ENCODE measurements at places on chromosomes 1 and 21.

DNA sequence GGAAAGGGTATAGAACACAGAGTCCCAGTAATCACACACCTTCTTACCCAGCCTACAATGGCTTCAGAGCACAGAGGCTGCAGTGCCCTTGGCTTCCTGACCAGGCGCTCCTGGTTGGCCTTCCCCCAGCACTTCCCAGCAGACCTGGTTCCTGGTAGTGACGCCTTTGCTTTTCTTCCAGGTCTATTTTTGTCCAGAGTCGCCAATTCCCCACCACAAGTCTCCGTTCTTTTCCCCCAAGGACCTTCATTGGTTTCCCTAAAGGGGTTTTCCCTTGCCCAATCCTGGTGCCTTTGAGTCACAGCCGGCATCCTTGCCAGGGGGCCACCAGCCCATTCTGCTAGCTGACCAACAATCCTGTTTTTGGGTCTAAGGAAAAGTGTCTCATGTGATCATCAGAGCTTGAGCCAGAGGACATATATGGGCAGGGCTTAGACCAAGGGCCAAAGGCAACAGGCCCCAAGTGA, 84.8 kb downstream of the KCNJ15 start:
- no peak for DNase-seq

GRCh38 chr1:160006312-160006940, 25.4 kb downstream of the PIGM start:
- peak; percentile 74 for DNase-seq

DNA sequence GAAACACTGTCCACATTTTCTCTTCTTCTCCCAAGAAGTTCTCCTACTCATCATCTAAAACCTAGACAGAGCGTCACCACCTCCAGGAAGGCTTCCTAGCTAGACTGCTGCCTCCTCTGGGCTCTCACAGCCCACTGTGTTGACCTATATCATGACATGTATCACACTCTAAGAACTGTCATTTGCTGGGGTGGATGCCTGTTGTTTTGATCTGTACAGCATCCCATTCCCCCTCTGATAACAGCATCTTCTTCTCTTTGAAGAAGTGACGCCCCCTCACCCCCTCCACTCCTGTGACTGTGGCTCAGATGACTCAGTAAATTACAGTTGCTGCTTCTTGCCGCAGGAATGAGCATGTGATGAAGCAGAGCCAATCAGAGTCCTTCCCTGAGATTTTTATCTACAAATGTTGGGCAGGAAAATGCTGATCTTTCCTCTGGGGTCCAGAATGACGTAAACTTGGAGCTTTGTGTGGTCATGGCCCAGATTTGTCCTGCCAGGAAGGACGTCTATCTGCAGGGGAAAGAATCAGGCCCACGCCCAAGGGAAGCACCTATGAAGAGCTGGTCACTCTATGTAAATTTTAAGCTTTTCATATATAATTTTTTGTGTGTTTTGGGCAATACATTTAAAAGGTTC, 28.0 kb upstream of the FOXO6 start:
- no peak for DNase-seq

- no peak for DNase-seq
Observed at GRCh38 chr1:15007842-15008241, 145.7 kb upstream of the TMEM51 start.

GRCh38 chr1:211741788-211742187, 66.4 kb upstream of the NEK2 start:
- no peak for DNase-seq

DNA sequence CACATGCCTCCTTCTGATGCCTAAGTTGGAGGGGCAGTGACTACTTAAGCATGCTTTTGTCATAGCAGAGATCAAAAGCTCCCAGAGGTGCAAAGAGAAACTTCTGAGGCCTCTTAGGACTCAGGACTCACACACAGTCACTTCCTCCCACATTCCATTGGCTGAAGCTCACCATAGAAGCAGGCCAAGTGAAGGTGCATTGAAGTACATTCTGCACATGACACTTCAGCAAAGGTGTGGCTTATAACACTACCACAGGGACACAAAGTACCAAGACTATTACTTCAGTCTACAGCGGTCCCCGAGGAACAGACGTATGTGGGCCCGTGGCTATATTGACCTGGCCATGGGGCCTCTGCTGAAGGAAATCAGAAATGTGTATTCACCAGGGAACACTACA, 2.5 kb upstream of the POGK start:
- DNase-seq: no peak

DNA sequence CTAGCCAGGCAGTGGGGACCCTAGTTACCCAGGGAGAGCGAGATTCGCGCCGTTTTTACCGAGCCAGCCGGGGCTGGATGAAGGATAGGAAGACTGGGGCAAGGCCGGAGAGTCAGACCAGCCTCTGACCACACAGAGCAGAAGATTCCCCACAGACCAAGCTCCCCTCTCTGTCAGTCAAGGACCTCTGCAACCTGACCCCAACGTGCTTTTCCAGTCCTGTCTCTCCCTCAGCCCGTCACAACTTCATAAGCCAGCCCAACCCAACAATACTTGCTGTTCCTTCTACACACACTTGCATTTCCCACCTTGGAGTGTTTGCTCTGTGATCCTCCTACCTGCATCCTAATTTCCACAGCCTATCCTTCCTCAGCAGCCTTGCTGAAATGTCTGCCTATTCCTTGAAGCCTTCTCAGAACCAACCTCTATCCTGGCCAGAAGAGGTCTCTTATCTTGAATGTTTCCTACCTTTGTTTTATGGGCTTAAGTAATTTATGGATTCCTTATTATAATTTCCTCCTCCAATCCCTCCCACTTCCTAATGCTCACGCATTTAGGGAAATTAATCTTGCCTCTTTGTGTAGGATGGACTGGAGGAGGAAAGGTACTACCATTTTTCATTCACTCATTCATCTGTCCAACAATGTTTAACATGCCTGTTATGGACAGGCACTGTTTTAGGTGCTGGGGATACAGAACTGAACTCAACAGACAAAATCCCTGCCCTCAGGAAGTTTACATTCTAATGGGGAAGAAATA, at the start of gene GSTM3:
Gene GSTM3, minus strand, starts transcription at position 424 of the 759 bp plus-strand sequence. CDS start 751 bp downstream, outside the sequence.
- no peak for DNase-seq

GRCh38 chr1:67566803-67567377, 118.1 kb upstream of the GADD45A start:
- DNase-seq: no peak

GRCh38 chr1:226003502-226004170, 4.5 kb upstream of the SDE2 start:
- no peak for DNase-seq

DNA sequence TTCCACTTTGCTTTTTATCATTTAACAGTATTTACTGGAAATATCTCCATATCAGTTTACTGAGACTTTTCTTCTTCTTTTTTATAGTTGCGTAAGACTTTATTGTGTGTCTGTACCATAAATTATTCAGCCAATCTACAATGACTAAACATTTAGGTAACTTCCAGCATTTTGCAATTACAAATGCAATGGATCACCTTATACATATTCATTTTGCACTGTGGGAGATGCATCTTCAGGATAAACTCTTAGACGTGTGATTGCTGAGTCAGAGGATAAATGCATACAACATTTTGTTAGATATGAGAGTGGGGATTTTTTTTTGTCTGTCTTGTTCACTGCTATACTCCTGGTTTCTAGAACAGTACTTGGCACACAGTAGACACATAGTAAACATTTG, 95.7 kb upstream of the GCLM start:
- DNase-seq: no peak

DNA sequence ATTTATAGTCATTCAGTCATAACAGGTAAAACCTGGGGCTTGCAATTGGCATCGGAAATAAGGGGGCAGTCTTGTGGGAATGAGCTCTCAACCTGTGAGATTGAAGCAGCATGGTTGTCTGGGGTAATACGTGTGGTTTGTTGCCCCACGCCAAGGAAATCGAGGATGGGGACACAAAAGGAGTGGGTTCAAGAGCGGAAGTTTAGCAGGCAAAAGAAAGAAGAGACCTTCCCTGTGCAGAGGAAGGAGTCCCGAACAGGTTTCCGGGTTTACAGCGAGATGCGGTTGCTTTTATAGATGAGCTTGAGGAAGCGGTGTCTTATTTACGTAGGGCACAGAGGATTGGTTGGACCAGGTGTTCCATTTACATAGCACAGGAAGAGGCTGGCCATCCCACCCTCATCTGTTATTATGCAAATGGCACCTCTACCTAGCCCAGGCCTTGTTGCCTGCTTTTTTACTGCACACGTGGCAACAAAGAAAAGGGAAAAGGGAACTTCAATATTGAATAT, 37.3 kb downstream of the IFNAR1 start:
- peak; percentile 89 for DNase-seq

- DNase-seq: no peak
Observed at GRCh38 chr21:15009837-15010363, 54.9 kb downstream of the NRIP1 start.

- DNase-seq: no peak
Observed at GRCh38 chr21:16535102-16535422, 805.3 kb downstream of the USP25 start.

DNA sequence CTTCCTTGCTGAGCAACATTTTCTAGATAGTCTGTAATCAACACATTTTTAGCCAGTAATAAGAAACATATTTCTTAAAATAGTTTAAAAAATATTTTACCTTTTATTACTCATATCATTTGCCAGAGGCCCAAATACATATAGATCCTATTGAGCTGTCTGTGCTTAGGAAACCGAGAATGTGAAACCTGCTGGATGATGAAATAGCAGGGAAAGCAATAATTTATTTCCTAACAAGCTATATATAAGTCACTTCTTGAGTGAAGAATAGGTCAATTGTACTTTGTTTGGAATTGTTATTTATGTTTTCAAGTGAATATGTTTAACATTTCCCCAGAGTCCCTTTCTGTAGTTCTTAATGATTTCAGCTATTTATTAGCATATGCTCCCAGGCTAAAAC, 339.9 kb upstream of the TMPRSS15 start:
- no peak for DNase-seq

- no peak for DNase-seq
Observed at GRCh38 chr1:29516063-29516820, 279.9 kb downstream of the PTPRU start.

GRCh38 chr1:34460193-34460592, 283.5 kb downstream of the C1orf94 start:
- DNase-seq: no peak

GRCh38 chr1:8465013-8465412, 147.1 kb downstream of the SLC45A1 start:
- no peak for DNase-seq

DNA sequence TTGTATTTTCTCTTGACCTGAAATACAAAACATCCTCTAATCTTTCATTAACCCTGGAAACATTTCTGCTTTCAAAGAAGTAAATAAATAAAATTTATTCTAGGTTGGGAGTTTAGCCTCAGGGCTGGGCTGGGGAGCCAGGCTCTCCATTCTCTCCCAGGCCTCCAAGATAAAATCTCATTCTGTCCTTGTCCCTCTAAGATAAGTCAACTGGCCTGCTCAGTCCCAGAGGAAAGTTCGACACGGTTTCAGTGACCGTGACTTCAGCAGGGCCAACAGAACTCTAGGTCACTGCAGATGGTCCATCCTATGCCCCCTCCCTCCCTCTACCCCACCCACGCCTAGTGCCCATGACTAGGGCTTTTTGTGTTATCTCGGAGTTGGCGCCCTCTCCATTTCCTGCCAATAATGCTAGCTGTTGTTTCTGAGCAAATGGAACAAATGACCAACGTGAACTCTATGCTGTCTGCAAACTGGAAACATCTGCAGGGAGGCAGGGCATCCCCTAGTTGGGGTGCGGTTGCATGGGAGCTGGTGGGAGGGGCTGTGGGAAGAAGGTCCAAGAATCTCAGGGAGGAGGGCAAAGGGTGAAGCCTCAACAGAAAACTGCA, 10.1 kb upstream of the ADORA3 start:
- no peak for DNase-seq

GRCh38 chr1:209544098-209544497, 39.4 kb upstream of the CAMK1G start:
- DNase-seq: no peak

GRCh38 chr1:12121212-12122003, 45.4 kb upstream of the TNFRSF1B start:
- no peak for DNase-seq

DNA sequence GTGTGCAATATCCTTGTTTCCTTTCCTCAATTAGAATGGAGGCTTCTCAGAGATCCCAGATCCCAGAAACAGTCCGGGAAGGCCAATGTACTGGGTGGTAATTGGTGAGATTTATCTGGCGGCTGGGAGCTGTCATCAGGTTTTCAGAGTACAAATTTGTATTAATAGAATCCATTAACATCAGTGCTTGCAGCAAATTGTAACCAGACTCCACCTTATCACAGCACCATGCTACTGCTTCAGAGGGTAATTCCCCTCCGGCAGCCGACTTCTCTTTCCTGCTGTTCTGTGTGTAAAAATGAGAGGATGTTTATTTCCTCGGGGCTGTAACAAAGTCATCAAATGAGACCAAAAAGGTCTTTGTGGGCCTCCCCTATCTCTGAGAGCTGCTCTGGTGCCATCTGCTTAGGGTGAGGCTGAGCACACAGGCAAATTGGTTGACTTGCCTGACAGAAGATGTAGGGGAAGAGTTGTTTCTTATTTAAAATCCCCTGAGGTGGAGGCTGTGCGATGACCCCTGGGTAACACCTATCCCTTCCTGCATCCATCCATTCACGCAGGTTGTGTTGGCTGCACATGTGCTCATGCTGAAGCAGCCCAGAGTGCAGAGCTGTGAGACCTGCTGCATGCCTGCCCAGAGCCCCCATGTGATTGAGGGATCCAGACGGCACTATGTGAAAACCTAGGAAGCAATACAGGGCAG, 19.2 kb downstream of the NFASC start:
- no peak for DNase-seq

GRCh38 chr1:22056043-22056442, 3.5 kb downstream of the CDC42 start:
- no peak for DNase-seq

DNA sequence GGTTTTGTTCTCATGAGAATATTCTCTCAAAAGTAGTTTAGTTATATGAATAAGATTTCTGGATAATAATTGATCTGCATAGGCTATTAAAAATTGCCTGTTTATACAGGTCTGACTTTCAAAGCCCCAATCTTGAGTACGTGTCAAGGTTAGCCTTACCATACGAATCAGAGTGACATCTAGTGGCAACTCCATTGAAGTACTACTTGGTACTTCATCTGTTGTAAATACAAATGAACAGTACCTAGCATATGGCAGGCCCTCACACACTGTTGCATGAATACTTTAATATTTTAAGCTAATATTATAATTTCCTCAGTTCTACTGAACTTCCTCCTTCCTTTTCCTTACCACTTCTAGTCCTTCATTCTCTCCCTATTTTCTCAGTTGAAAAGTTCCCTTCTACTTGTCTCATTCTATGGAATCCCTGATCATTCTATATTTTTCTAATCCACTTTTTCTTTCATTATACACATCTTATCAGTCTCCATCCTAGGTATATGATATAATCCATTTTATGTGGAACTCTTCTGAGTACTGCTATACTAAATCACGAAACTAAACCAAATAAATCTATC, 101.2 kb downstream of the AKT3 start:
- no peak for DNase-seq
